ENCODE measurements at places on chromosomes 4 and X. TPM values are rescaled to one million over a fixed set of nuclear protein-coding genes. Genes with fewer than 3 reads are reported as not detected.

The PPP4R3C gene
- not detected for total RNA-seq

The MAOA gene
- 16.5 TPM for total RNA-seq

The GIMD1 gene
- total RNA-seq, result not detected

The ADGRG2 gene
- total RNA-seq, result 0.16 TPM

The NLGN4X gene
- 0.24 TPM for total RNA-seq

The NXF2 gene
- not detected for total RNA-seq

The TLR2 gene
- 2.6 TPM for total RNA-seq

The OPRPN gene
- total RNA-seq, result not detected

The ARMCX4 gene
- 7.5 TPM for total RNA-seq

The SAGE1 gene
- not detected for total RNA-seq

The HOPX gene
- total RNA-seq, result not detected

The STATH gene
- not detected for total RNA-seq

The SCD5 gene
- 68.0 TPM for total RNA-seq

The NAA11 gene
- total RNA-seq, result not detected

All from hair follicle dermal papilla cell (primary cell).